RWPE2 (cell line): ENCODE measurements at places on chromosomes 5 and 9.

DNA sequence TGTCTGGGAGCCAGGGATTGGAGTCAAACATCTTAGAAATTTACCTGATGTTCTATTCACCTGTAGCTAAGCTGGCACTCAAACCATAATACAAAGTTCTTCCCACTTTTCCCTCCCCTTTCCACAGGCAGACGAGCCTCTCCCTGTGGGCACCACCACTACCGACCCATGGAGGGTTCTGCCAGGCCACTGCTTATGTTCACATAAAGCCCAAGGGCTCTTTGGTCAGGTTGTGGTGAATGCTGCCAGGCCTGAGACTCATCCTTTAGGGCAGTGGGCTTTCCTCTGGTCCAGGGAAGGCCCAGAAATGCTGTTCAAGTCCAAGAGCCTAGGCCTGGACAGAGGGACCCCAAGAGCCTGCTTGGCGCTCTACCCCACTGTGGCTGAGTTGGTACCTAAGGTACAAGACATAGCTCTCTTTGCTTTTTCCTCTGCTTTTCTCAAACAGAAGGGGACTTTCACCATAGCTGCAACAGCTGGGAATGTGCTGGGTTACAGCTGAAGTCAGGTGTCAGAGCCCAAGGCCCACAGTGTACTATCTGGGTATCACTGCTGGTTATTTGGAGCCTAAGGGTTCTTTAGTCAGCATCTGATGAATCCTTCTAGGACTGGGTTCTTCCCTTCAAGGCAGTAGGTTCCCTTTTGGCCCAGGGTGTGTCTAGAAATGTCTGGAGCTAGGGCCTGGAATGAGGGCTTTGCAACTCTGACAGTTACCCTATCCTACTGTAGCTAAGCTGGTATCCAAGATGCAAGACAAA lies 620.1 kb downstream of the TLE1 start:
- no peak for DNase-seq
- H3K27me3 ChIP-seq: no peaks in the 10 kb centered on the region
- H3K36me3 ChIP-seq: no peaks in the 10 kb centered on the region
- H3K4me1 ChIP-seq: no peaks in the 10 kb centered on the region
- H3K27ac ChIP-seq: no peak overlapping the region

GRCh38 chr9:33182519-33182918 lies 15.4 kb upstream of the B4GALT1 start:
- H3K27me3 ChIP-seq: no peaks in the 10 kb centered on the region
- no peak overlapping the region for H3K27ac ChIP-seq
- no peak overlapping the region for H3K4me3 ChIP-seq
- no peaks in the 10 kb centered on the region for H3K36me3 ChIP-seq
- H3K4me1 ChIP-seq: peaks cover 41% of the 10 kb centered on the region

GRCh38 chr5:61933787-61934626 lies 372.0 kb upstream of the KIF2A start:
- no peaks in the 10 kb centered on the region for H3K36me3 ChIP-seq
- no peak overlapping the region for H3K27ac ChIP-seq
- DNase-seq: no peak
- peaks cover 13% of the 10 kb centered on the region for H3K4me1 ChIP-seq
- H3K27me3 ChIP-seq: no peaks in the 10 kb centered on the region
- H3K4me3 ChIP-seq: no peak overlapping the region

GRCh38 chr5:171989276-171989675 lies 17.2 kb downstream of the FBXW11 start:
- no peak overlapping the region for H3K4me3 ChIP-seq
- H3K36me3 ChIP-seq: peaks cover 23% of the 10 kb centered on the region
- no peaks in the 10 kb centered on the region for H3K27me3 ChIP-seq
- H3K4me1 ChIP-seq: peaks cover 37% of the 10 kb centered on the region
- H3K27ac ChIP-seq: peak overlapping the region; percentile 65

- H3K4me3 ChIP-seq: no peak overlapping the region
- H3K27ac ChIP-seq: no peak overlapping the region
- no peaks in the 10 kb centered on the region for H3K27me3 ChIP-seq
- no peaks in the 10 kb centered on the region for H3K36me3 ChIP-seq
These were observed 148.7 kb upstream of the ERCC6L2 start for GRCh38 chr9:95726756-95727155.

DNA sequence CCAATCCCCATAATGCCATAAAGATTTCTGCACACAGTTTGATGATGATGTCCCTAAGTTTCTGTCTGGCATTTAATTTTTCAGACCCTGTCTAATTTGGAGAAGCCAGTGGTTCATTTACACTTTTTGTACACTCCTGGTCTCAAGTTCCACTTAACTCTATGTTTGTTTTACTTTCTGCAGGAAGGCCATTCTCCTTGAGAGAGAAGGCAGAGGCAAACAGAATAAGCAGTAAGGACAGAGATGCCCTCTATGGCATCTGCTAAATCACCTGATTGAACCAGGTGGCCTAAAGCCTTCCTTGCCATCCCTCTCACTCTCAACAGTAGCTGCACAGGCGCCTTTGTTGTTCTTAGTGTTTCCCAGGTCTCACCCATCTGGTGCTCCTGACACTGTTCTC lies 86.1 kb upstream of the LRRTM2 start:
- no peak overlapping the region for H3K27ac ChIP-seq
- no peaks in the 10 kb centered on the region for H3K27me3 ChIP-seq
- no peaks in the 10 kb centered on the region for H3K36me3 ChIP-seq
- DNase-seq: no peak

DNA sequence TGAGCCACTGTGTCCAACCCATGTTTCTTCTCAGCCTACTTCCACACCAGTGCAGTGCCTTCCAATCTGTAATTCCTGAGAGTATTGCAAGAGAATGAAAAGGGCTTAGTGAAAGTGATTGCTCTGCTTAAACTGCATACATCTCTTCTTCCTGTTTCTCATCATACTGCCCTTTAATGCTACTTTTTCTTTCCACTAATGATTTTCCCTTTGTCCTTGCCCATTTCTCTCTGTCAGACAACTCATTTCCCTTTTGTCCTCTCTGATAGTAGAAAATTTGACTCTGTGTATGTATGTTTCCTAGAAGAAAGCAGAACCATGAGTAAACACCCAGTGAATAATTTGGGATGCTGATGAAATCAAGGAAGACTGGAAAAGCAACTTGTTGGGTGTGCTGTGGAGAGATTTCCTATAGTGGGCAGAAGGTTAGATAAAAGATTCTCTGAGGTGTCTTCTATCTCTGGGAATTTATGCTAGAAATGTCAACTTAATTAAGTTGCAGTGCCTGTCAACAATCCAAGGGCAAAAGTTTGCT lies 102.2 kb upstream of the CHD1 start:
- H3K4me1 ChIP-seq: peaks cover 11% of the 10 kb centered on the region
- no peak overlapping the region for H3K27ac ChIP-seq
- no peak for DNase-seq

- H3K4me1 ChIP-seq: peaks cover 19% of the 10 kb centered on the region
- no peaks in the 10 kb centered on the region for H3K27me3 ChIP-seq
- H3K36me3 ChIP-seq: peaks cover 34% of the 10 kb centered on the region
- H3K4me3 ChIP-seq: no peak overlapping the region
- DNase-seq: no peak
These were observed 2.9 kb downstream of the CCDC107 start for GRCh38 chr9:35660966-35661415.

- H3K27me3 ChIP-seq: peaks cover 6% of the 10 kb centered on the region
- no peak for DNase-seq
- H3K27ac ChIP-seq: no peak overlapping the region
These were observed 85.7 kb upstream of the SGCD start for GRCh38 chr5:156241266-156241665.

DNA sequence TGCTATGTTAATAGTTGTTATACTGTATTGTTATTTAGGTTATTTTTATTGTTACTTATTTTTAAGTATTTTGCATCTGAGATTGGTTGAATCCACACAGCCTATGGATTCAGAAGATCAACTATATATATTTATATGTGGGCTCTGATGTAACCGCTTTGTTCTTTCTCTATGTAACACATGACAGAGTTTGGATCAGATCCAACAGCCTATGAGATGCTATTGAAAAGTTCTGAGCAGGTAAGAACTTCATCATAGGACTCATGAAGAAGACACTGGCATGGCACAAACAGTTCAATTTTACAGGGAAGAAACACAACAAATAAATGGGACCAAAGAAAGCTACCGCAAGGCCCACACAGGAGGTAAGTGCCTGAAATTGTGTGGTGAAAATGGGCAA lies 93.4 kb downstream of the GNAQ start:
- no peak overlapping the region for H3K4me3 ChIP-seq
- peaks cover 4% of the 10 kb centered on the region; the same call in 1 of the 2 replicates for H3K36me3 ChIP-seq
- DNase-seq: no peak
- peaks cover 7% of the 10 kb centered on the region for H3K4me1 ChIP-seq
- H3K27me3 ChIP-seq: no peaks in the 10 kb centered on the region
- no peak overlapping the region for H3K27ac ChIP-seq

DNA sequence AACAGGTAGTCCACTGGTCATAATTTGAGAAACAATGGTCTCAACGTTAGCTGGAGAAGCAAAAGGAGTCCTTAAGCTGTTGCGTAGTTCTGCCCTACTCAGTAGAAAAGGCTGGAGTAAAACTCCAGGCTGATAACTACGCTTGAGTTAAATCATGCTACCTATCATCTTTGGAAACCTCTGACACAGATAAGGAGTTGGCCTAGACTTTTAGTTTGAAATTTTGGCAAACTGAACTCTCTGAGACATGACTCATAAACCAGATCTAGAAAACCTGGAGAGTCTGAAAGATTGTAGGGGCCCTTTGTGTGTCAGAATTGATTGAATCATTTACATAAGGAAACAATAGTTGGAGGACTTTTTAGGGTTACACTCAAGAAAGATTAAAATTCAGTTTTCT lies 26.3 kb downstream of the NMUR2 start:
- H3K4me1 ChIP-seq: no peaks in the 10 kb centered on the region
- H3K27me3 ChIP-seq: no peaks in the 10 kb centered on the region
- no peak for DNase-seq
- H3K27ac ChIP-seq: no peak overlapping the region
- no peak overlapping the region for H3K4me3 ChIP-seq

DNA sequence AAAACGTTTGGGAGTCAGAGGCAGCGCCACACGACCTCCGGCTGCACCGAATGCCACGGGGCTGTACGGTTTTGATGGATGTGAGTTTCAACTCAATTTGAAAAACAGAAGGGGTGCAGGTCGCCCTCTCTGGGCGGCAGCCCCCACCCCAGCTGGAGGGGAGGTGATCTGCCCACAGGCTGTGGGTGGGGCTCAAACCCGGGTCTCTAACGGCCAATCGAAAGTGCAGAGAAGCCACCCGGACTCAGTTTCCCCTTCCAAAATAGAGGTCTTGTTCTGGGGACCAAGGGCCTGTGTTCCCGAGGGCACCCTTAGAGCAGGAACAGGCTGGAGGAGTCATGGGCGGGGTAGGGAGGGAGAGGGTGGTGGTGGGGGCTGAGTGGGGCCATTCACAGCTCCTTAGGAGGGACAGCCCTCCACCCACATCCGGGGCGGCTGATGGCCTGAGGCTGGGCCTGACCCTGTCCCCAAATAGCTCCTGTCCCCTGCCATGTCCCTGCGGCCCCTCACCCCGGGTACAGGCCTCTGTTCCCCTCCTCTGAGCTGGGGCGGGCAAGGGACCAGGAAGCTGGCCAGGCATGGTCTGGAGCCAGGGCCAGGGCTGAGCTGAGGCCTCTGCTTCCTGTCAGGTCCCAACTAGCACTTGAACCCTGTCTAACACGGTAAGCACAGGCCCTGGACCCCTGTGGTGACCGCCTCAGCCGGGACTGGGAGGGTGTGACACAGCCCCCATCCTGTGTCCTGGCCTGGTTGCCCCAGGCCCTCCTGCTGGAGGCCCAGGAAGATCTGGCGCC lies 22.6 kb upstream of the NOTCH1 start:
- no peaks in the 10 kb centered on the region for H3K27me3 ChIP-seq
- peaks cover 24% of the 10 kb centered on the region for H3K4me1 ChIP-seq

DNA sequence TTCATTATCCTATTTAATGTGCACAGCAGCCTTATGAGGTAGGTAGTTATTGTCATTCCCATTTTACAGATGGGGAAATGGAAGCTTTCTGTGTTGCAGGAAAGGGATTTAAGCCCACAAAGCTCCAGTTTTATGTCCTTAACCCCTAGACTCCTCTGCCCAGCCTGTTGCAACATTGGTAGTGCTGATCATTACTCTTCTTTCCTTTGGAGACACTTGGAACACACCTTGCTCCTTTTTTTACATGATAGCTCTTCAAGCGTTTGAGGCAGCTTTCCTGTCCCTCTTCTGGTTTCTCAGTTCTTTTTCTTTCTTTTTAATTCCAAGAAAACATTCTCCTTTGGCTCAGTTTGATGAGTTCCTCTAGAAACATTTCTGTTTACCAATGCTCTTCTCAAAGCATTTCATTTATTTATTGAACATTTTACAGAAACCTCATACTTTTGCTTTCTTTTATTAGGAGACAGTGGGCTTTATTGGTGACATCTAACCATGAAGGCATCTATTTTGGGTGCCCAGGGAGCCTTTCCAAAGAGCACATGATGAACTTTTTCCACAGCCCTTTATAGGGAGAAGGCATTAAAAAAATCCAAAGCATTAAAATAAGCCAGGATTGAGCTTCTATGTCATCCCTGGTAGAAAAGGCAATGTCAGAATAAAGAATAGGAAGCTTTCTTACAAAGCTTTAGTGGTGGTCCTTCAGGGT lies 218.0 kb downstream of the TMEM38B start:
- no peak overlapping the region for H3K4me3 ChIP-seq
- peak overlapping the region; percentile 53 for H3K27ac ChIP-seq
- H3K27me3 ChIP-seq: no peaks in the 10 kb centered on the region
- H3K4me1 ChIP-seq: peaks cover 32% of the 10 kb centered on the region
- no peaks in the 10 kb centered on the region for H3K36me3 ChIP-seq

GRCh38 chr5:117856713-117857112 lies 1131.6 kb downstream of the DTWD2 start:
- H3K4me3 ChIP-seq: no peak overlapping the region
- no peaks in the 10 kb centered on the region for H3K27me3 ChIP-seq
- DNase-seq: no peak
- H3K4me1 ChIP-seq: no peaks in the 10 kb centered on the region
- H3K36me3 ChIP-seq: no peaks in the 10 kb centered on the region

- no peak overlapping the region for H3K27ac ChIP-seq
- no peak overlapping the region for H3K4me3 ChIP-seq
- no peaks in the 10 kb centered on the region for H3K4me1 ChIP-seq
- no peaks in the 10 kb centered on the region for H3K36me3 ChIP-seq
- peaks cover 6% of the 10 kb centered on the region for H3K27me3 ChIP-seq
- no peak for DNase-seq
These were observed 31.2 kb downstream of the KCNMB1 start for GRCh38 chr5:170357955-170358444.

- no peak for DNase-seq
- H3K27me3 ChIP-seq: no peaks in the 10 kb centered on the region
- no peaks in the 10 kb centered on the region for H3K4me1 ChIP-seq
- H3K27ac ChIP-seq: no peak overlapping the region
- no peak overlapping the region for H3K4me3 ChIP-seq
- H3K36me3 ChIP-seq: no peaks in the 10 kb centered on the region
These were observed 1446.4 kb upstream of the WWC1 start for GRCh38 chr5:166845044-166845443.
